ENCODE measurements at places on chromosomes 3 and 15.
A peak's percentile ranks its signal among the peaks of the same experiment; 100 is the strongest.

- DNase-seq = peak; percentile 66
These were observed 1.7 kb downstream of the TBC1D5 start for GRCh38 chr3:17740721-17741141.

- DNase-seq = peak; percentile 66
These were observed 1.5 kb downstream of the ZNF639 start for GRCh38 chr3:179324270-179324754.

GRCh38 chr3:127373441-127374085 lies 85.7 kb upstream of the PRR20G start:
- DNase-seq = no peak

DNA sequence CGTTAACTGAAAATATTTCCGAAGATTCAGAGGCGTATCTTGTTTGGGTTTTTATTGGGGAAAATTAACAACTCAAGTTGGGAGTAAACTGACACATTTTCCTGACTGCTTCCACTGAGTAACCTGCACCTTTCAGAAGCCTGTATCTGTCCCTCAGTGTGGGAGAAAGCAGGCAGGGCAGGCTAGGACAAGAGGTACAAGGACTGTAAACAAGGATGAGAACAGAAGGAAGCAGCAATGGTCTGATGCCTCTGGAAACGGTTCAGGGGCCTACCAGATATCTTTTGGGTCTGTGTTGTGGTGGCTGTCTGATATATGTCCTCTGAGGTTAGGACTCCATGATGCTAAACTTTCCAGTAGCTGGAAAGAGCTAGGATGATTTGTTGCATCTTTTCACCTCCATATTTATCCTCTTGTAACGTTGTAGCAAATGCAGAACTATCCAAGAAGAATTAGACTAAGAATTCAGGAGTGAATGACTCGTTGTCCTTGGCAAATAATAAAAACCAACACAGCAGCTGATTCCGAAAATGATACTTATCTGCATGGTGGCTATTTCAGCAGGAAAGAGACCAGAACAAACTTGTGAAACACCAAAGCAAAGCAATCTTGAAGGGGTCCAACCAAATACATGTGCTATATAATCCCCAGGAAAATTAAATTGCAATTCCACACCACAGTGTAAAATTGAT lies 195.9 kb upstream of the ICE2 start:
- DNase-seq = no peak

- no peak for DNase-seq
These were observed 47.4 kb downstream of the SCN5A start for GRCh38 chr3:38601956-38602550.

- peak; percentile 58 for DNase-seq
These were observed 22.6 kb upstream of the CACNA2D2 start for GRCh38 chr3:50525987-50526386.

GRCh38 chr15:25778161-25778560 lies 85.0 kb downstream of the ATP10A start:
- no peak for DNase-seq

DNA sequence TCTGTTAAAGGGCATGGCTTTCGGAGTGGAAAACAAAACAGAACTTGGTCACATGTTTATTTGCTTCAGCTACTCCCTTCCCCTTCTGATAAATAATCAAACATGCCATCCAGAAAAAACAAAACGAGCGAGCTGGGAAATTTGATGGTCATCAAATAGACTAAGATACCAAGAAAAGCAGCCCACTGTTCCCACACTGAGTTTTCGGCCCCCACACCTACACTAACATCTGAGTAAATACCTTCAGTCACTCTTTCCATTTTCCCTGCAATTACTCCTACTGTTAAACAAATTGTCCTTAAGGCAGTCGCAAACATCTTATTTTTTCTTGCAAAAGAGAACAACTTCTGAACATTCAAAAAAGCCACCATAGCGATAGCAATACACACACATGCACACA lies 454.6 kb downstream of the FOXP1 start:
- DNase-seq = peak; percentile 59

GRCh38 chr3:43774799-43775198 lies 84.1 kb downstream of the ABHD5 start:
- no peak for DNase-seq

DNA sequence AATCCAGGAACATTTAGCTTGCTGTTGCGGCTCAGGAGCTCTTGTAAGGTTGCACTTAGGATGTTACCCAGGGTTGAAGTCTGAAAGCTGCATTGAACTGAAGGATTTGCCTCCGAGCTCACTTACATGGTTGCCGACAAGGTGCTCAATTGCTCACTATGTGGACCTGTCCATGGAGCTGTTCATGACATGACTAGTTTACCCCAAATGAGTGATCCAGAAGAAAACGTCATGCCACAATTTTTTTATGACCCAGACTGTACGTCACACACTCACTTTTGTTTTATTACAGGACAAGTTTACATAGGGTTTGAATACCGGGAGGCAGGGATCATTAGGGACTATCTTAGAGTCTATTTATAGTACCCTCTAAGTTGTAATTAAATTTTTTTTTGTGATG lies 21.0 kb upstream of the CLDN11 start:
- DNase-seq = no peak

DNA sequence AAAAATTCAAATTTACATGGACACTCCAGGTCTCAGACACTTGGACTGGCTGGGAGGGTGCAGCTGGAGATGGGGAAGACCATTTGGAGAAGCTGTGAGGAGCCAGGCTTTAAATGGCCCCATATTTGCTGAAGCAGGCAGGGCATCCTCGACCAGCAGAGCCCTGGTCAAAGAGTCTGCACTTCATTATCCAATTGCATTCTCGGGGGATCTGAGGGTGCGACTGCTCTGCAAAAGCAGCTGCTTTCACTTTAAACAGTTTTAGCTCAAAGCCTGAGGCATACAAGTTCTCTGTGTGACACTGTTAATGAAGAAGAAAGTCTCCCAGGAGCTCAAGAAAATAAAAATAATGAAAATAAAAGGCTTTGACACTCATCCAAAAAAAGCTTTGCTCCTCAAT lies 98.0 kb upstream of the SLC25A36 start:
- DNase-seq = no peak

GRCh38 chr15:69941706-69942495 lies 155.8 kb downstream of the TLE3 start:
- DNase-seq = no peak

DNA sequence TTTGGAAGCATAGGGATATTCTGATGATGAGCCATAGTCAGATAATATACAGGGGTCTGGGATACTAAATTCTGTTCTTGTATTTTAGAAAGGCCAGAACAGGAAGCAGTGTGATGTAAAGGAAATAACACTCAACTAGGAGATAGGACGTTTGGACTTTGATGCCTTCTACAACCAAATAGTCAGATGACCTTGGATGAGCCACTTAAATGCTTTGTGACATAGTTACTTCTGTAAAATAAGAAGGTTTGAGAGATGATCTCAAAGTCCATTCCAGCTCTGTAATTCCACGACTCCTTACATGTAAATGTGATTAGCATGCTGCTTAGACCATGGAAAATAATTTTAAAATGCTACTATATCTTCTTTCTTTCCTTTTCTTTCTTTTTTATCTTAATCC lies 29.5 kb upstream of the CCDC54 start:
- peak; percentile 44 for DNase-seq

- DNase-seq = no peak
These were observed 14.1 kb downstream of the SPSB4 start for GRCh38 chr3:141065258-141065657.

DNA sequence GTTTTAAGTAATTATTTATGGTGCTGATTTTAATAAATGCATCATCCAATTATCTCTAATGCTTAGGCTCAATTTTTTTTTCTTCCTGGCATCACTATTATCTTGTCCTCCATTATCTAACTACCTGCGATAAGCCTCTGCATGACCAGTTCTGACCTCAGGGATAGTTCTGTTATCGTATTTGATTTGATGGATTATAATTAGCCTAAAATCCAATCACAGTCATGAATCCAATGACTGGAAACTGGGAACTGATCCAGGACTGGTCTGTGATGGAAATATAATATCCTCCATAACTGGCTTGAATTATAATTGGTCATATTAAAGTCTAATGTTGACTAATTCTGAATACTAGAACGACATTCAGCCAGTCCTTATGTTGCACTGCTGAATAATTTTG lies 1.1 kb downstream of the MYH15 start:
- no peak for DNase-seq

GRCh38 chr3:52339612-52340011 lies 23.5 kb downstream of the DNAH1 start:
- peak; percentile 93 for DNase-seq

- DNase-seq = no peak
These were observed 700.5 kb upstream of the ZNF385D start for GRCh38 chr3:22451501-22451900.

GRCh38 chr3:96213393-96213792 lies 601.0 kb upstream of the EPHA6 start:
- no peak for DNase-seq

- DNase-seq = peak; percentile 98
These were observed 50.2 kb downstream of the CRYBG3 start for GRCh38 chr3:97871801-97872524.

DNA sequence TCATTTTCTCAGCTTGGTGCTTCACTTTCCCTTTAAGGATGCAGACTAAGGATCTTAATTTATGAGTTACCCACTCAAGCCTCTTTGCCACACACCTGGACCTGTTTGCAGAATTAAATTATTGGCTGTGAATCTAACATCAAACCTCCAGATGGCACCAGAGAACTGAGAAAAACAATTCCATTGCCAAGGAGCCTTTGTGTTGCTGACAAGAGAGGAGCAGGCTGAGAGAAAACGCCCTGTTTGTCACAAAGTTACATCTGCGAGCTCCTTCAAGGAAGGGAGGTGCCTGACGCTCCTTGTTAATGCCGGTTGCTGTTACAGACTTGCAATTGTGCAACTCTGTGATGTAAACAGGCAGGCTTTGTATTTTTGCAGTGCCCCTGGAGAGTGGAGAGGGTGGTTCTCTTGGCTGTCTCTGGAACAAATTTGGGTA lies 36.3 kb upstream of the TMC3 start:
- DNase-seq = peak; percentile 93

DNA sequence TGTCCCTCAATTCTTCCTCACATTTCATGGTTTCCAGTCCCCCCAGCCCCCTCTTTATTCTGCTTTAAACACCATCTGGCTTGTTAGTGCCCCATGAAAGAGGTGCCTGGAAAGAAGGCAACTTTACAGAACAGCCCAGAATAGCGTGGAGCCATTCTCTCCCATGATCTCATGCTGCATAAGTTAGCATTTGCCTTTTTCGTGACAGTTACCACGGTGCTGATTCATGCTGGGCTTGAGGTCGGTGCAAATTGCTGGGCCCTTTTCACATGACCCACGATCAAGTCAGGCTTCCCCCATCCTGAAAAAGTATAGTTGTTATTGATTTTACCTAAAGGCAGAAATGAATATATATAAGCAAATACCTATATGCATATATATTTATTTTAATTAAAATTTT lies 29.6 kb downstream of the SQOR start:
- DNase-seq = no peak

- DNase-seq = no peak
These were observed 61.1 kb upstream of the RAD18 start for GRCh38 chr3:9024341-9024740.

DNA sequence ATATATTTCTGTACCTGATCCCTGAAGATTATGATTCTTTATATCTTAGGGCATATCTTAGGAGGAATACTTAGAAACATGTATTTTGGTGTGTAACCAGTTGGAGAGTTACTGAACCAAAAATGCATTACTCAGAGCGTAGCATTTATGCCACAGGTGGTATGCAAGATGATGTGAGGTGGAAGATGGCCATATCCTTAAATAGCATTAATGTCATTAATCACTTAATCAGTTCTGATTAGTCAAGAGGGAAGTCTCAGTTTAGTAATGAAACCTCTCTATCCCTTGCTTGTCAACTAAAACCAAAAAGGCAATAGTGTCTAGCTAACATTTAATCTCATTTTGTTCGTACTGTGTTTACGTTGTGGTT lies 130.5 kb upstream of the PHLDB2 start:
- DNase-seq = no peak

GRCh38 chr3:191961022-191961421 lies 500.1 kb downstream of the PYDC2 start:
- DNase-seq = no peak

GRCh38 chr15:67784090-67784781 lies 41.1 kb upstream of the SKOR1 start:
- no peak for DNase-seq

DNA sequence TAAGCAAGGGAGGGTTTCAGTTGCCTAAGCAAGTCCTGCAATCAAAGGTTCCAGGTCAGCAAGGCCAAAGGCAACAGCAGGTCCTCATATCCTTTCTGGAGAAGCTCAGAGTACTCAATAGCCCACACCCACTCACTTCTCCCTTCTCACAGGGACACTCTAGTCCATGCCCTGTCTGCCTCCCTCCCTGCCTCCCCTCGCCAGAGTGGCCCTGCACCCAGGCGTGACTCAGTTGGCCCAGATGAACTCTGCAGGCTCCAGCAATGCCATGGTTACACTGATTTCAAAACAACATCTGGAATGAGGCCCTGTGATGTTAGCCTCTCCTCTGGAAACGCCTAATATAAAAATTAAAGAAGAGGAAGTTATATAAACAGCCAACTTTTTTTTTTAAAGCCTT lies 32.9 kb downstream of the IL16 start:
- peak; percentile 20 for DNase-seq

GRCh38 chr15:77087213-77087612 lies 16.3 kb upstream of the TSPAN3 start:
- no peak for DNase-seq

DNA sequence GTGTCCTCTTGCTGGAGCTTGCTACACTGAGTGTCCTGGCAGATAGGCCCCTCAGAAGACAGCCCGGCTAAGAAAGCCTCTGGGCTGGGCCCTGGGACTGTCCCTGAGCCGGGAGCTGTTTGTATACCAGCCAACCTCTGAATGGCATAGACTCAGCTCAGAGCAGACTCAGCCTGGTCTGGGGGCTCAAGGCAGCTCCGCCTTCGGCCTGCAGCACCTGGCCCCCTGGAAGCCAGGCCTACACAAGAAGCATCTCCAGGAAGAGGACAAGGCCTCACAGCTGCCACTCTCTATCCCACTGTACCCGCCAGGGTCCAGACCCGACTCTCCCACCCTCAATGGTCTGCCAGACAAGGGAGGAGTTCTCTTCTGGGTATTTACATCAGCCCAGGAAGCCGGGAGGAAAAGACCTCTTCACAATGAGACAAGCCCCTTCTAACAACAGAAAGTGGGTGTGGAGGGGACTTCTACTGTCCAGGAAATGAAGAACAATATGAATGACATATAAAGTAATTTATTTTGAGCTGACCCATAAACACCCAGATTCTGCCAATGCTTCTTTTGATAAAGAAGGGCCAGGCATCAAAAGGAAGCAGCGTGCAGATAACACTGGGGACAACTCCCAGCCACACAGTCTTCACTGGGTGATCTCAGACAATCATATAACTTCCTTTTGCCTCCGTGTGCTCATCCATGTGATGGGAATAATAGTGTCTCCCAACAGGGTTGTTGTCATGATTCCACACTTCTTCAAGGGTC lies 110.2 kb downstream of the TPRA1 start:
- no peak for DNase-seq

- no peak for DNase-seq
These were observed 6.2 kb upstream of the THRB start for GRCh38 chr3:24500806-24501205.

DNA sequence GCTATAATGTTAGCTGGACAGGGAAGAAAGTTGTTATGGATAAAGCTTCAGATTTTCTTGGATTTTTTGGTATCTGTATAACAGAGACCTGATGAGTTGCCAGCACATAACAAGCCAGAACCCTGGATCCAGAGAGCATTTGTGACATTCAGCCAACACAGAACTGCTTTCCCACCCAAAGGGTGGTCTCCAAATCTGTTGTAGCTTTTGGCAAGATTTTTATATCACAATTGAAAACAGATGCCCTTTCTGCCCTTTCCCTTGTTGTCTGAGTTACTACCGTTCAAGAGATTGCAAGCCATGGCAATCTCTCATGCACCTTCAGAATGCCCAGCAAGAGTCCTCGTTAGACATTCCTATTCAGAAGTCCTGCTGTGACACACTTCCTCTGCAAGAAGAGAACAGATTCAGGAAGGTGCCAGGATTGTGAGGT lies 107.6 kb upstream of the FGF7 start:
- no peak for DNase-seq

All from cardiac fibroblast (primary cell).